ENCODE measurements at places on chromosomes 12 and 14. TPM values are rescaled to one million over a fixed set of nuclear protein-coding genes. Genes with fewer than 3 reads are reported as not detected.

MLH3 gene
- total RNA-seq, result 44.7 TPM

TOMM20L gene
- not detected for total RNA-seq

AMN gene
- total RNA-seq, result 3.8 TPM

TGFB3 gene
- total RNA-seq, result 23.6 TPM

KRT6A gene
- not detected for total RNA-seq

TMEM52B gene
- total RNA-seq, result 0.32 TPM

VPS37B gene
- 17.6 TPM for total RNA-seq

DHRS2 gene
- 0.39 TPM for total RNA-seq

IFI27L2 gene
- total RNA-seq, result 40.5 TPM

LEMD3 gene
- total RNA-seq, result 49.8 TPM

TPH2 gene
- 1.8 TPM for total RNA-seq

LAG3 gene
- total RNA-seq, result 0.29 TPM

VRTN gene
- total RNA-seq, result not detected

PSMC1 gene
- 96.8 TPM for total RNA-seq

LRCOL1 gene
- not detected for total RNA-seq

CCDC175 gene
- total RNA-seq, result 5.5 TPM

CCND2 gene
- total RNA-seq, result 99.5 TPM

SERPINA9 gene
- not detected for total RNA-seq

CEBPE gene
- not detected for total RNA-seq

SLC6A15 gene
- total RNA-seq, result 71.5 TPM

RNU4-1 gene
- 2,075 TPM for total RNA-seq

NPAS3 gene
- 63.6 TPM for total RNA-seq

CCNB1IP1 gene
- 36.4 TPM for total RNA-seq

BIN2 gene
- 5.3 TPM for total RNA-seq

CABP1 gene
- 422 TPM for total RNA-seq

MIPOL1 gene
- 25.1 TPM for total RNA-seq

CAPS2 gene
- 49.7 TPM for total RNA-seq

SPTSSA gene
- total RNA-seq, result 18.2 TPM

CCDC197 gene
- not detected for total RNA-seq

YEATS4 gene
- total RNA-seq, result 8.6 TPM

PRB2 gene
- total RNA-seq, result 4.7 TPM

ADSS1 gene
- 7.2 TPM for total RNA-seq

TMEM233 gene
- 2.6 TPM for total RNA-seq

AHNAK2 gene
- 40.3 TPM for total RNA-seq

PLA2G1B gene
- not detected for total RNA-seq

AKAP5 gene
- 20.9 TPM for total RNA-seq

IFNG gene
- not detected for total RNA-seq

POTEM gene
- total RNA-seq, result not detected

SLC38A4 gene
- total RNA-seq, result not detected

EMP1 gene
- 17.4 TPM for total RNA-seq

KRT72 gene
- total RNA-seq, result not detected

SLC15A4 gene
- 24.3 TPM for total RNA-seq

ADAM21 gene
- total RNA-seq, result 0.22 TPM

DAZAP2 gene
- 152 TPM for total RNA-seq

TSPAN11 gene
- total RNA-seq, result 11.3 TPM

ASPG gene
- total RNA-seq, result 0.95 TPM

SRRM4 gene
- total RNA-seq, result 75.6 TPM

MSI1 gene
- total RNA-seq, result 11.2 TPM

GAS2L3 gene
- 5.5 TPM for total RNA-seq

TCP11L2 gene
- total RNA-seq, result 76.5 TPM

C12orf56 gene
- not detected for total RNA-seq
